ENCODE measurements at places on chromosomes 7 and 10.

DNA sequence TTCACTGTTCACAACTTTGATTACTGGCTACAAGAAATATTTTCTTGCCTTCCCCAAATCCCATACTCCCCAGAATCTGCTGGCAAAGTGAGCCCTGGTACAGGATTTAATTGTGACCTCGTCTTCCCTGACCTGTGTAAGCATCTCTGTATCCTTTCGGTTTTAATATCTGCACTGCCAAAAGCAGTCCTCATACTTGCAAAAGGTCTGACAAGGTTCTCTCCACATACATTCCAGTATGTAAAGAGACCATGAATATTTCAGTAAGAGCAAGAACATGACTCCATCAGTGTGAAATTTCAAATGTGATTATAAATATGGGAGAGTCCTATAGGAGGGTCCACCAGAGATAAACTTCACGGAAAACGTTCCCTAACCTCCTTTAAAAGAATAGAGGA is 134.0 kb upstream of the TCF7L2 start:
- no peak for DNase-seq

DNA sequence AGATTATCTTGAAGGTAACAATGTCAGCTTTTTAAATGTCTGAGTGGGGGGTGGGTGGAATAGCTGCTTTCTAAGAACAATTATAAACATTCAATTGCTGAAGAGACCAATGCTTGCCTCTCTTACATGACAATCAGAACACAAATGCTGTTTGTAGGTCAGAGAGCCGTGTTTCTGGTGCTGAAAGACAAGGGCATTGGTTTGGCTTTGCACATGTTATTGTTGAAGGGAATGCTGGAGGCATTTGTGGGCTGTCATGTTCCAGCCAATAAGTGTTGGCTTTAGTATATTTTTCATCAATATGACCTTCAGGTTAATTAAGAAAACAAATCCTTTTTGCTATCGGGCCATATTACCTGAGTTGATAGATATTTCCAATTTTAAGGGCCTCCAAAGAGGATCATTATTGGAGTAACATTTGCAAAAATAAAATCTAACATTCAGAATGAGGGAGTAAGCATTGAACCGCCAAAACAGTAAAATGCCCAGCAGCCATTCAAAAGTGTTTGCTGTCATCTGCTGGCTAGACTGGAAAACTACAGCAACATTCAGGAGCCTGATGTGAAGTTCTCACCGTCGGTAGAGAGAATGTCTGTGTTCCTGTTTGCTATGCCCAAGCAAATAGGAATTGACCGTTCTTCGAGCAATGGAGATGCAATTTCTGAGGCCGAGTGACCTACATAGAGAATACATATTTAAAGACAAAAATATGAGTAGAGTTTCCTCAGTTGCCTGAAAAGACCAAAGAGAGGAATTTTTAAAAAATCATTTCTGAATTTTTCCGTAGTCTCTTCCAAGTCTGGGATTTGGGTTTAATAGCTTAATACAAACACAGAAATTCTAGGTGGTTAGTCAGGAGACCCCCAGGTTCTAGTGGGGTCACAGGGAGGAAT is 118.9 kb downstream of the APBB1IP start:
- DNase-seq = no peak

DNA sequence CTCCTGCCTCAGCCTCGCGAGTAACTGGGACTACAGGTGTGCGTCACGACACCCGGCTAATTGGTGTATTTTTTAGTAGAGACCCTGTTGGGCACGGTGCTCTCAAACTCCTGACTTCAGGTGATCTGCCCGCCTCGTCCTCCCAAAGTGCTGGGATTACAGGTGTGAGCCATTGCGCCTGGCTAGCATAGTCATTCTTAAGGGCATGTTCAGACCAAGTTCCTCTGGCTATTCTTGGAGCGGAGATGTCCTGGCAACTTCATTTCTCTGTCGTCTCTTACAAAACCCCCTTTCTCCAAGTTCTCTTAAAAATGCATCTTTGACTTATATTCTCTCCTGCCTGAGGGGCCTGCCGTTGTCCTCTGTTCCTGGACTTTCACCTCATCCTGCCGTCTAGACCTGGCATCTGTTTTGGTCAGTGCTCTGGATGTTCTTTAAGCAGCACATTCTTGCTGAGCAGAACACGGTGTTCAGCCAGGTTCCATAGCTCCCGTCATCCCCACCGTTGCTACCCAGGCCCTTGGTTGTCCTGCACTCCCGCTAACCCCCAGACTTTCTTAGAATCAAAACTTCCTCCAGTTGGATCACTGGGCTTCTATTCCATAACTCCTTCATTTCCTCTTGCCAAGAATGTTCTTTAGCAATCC is 509.9 kb upstream of the GALNT17 start:
- DNase-seq = no peak

- DNase-seq = no peak
Measured at GRCh38 chr10:91596825-91597196, 36.1 kb downstream of the PPP1R3C start.

DNA sequence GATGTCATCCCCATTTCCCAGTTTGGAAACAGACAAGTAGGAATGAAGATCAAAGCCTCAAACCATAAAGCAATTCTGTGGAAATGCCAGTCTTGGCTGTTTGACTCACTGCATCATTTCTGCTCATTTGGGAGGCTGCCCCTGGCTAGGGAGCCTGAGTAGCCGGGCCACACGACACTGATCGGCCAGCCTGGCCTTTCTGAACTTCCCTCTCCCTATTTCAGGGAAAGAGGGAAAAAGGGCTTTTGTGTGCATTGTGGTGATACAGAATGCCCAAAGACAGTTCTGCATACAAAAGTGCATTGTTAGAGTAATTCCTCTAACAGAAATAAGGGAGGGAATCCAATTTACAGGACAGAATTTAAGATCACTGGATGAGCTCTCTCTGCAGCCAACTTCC is 41.7 kb upstream of the OPALIN start:
- DNase-seq = no peak

DNA sequence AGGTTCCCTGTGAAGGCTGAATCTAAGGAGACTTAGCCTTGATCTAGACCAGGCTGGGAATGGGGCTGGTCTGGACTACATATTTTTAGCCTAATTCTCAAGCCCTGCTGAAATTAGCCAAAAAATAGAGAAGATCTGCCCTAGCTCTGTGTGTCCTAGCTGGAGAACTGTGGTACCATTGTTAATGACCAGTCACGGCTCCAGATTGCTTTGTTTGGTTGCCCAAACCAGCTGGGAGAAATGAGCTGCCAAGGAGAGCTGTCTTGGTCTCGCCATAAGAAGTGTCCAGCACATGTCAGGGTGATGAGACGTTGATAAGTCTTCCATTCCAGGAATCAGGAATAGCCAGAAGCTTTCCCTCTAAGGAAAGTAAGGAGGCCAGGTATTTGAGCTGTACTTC is 20.7 kb downstream of the GBX1 start:
- no peak for DNase-seq

DNA sequence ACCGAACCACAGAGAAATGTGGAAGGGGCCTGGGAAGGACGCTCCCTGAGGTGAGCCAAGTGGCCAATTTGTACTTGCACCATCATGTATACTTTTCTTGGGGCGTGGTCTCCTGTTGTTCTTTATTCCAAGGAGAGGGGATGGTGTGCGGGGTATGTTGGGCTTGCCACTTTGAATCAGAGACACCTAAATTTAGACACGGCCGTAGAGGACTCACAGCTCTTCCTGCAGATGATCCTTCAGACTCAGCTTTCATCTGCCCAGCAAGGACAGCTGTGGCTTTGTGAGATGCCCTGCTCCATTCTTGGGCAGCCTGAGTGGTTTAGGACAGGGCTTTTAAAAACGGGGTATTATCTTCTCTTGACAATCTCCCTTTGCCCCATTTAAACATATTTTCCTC is 473.2 kb downstream of the REEP3 start:
- DNase-seq = no peak

- DNase-seq = no peak
Measured at GRCh38 chr7:116862951-116863670, 724 bp downstream of the CAPZA2 start.

DNA sequence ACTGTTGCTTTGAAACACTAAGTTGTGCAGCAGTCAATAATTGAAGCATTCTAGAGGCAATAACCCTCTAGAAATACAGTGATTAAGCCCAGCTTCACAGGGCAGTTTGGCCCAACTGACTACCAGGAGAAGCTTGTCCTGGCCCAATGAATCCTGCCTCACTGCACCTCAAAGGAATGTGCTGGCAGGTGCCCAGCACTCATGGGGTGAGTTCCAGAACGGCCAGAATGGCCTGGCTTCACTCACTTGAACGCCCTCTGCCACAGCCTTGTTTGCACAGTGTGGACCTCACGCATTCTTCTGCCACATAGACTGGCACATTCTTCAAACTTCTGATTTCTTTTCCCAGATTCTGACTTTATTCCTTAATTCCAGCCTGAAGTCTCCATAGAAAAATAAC is 6.6 kb upstream of the ITIH2 start:
- no peak for DNase-seq

- DNase-seq = no peak
Measured at GRCh38 chr7:111212857-111213523, 122.1 kb downstream of the LRRN3 start.

DNA sequence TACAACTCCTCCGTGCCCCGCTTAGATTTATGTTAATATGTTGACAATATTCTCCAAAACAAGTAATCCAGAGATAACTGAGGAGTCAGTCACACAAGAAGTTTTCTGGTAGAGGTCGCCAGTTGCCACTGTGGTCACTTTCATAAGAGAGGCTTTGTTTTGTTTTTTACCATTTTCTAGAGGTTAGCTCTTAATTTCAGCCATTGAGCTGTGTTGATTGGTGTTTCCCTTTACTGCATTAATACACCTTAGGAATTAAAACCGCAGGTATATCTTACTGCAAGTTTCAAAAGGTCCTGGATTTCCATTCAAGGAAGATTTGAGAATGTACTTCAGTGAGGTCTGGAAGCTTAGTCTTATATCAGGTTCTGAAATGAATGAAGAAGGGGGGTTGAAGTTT is 3.5 kb downstream of the BMI1 start:
- DNase-seq = no peak

DNA sequence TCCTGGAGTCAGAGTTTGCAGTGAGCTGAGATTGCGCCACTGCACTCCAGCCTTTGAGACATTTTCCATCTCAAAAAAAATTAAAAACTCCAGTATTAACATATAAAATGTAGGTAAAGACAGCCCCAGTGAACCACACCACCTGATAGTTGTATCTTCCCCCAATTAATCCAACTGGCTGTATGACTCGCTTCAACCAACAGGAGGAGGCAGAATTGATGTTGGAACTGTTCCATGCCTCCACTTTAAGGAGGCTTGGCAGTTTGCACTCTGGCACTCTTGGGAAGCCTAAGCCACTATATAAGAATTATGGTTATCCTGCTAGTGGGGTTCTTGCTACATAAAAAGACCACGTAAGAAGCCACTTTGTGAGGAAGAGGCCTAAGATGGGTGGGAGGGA is 72.7 kb downstream of the STK17A start:
- DNase-seq = no peak

GRCh38 chr10:114115661-114116445 is 58.1 kb downstream of the CCDC186 start:
- DNase-seq = no peak

DNA sequence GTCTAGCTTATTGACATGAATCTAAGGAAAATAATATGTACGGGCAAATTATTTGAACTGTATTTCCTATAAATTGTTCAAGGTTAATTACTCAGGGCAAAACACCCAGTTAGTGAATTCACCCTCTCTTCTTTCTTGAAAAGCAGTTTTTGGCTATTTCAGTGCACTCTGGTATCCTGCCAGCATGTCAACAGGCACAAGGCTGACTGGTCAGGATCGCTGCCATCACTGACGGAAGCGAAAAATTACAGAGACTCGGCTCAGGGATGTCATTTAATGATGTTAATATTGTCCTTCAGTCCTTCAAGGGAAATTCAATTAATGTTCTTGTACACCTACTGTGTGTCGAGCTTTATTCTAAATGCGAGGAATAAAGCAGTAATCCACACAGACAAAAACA is 28.3 kb upstream of the OLAH start:
- DNase-seq = no peak

GRCh38 chr7:70756789-70757188 is 375.2 kb upstream of the GALNT17 start:
- DNase-seq = no peak

GRCh38 chr10:73263693-73264347 is 11.4 kb upstream of the MRPS16 start:
- peak; percentile 20 for DNase-seq

DNA sequence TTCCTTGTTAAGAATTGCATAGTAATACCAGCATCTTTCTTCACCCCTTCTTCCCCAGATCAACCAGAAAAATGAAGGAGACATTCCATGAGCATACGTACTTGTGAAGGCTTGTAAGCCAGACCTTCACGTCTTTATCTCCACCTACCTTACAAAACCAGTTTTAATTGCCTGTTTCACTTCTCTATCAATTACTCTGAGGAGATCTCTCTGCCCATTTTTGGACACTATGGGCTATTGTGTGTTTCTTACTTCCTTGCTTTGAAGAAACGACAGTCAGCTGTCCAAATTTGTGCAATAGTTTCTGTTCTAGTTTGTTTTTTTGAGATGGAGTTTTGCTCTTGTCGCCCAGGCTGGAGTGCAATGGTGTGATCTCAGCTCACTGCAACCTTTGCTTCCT is 349.7 kb upstream of the MBL2 start:
- no peak for DNase-seq

DNA sequence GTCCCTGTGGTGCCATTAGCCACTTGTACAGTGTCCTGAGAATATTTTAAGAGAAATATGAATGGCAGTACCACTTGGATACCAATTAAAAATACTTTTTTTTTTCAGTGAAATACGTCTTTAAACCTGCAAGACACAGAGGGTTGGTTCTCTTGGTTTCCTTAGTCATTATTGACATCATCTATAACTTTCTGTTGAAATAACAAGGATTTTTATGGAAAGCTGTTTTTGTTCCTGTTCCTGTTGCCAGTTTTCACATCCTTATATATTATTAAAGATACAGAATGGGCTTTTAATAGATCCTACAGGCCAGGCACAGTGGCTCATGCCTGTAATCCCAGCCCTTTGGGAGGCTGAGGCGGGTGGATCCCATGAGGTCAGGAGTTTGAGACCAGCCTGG is 579.9 kb downstream of the AUTS2 start:
- no peak for DNase-seq

- no peak for DNase-seq
Measured at GRCh38 chr7:141737118-141737835, 881 bp upstream of the SSBP1 start.

DNA sequence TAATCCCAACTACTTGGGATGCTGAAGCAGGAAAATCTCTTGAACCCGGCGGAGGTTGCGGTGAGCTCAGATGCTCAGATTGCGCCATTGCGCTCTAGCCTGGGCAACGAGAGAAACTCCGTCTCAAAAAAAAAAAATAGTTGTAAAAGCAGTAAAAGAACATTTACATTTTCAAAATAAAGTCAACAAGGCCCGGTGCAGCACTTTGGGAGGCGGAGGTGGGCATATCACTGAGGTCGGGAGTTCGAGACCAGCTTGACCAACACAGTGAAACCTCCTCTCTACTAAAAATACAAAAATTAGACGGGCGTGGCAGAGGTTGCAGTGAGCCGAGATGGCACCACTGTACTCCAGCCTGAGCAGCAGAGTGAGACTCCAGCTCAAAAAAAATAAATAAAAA is 4.0 kb downstream of the CCAR1 start:
- no peak for DNase-seq

Measured in stimulated activated effector memory CD8-positive, alpha-beta T cell treated with anti-CD3 and anti-CD28 coated beads, Interleukin-12 subunit alpha, Interleukin-12 subunit beta, amount 100 ng/mL, for 72 hours (primary cell).